ENCODE measurements at places on chromosomes 6 and 20.

DNA sequence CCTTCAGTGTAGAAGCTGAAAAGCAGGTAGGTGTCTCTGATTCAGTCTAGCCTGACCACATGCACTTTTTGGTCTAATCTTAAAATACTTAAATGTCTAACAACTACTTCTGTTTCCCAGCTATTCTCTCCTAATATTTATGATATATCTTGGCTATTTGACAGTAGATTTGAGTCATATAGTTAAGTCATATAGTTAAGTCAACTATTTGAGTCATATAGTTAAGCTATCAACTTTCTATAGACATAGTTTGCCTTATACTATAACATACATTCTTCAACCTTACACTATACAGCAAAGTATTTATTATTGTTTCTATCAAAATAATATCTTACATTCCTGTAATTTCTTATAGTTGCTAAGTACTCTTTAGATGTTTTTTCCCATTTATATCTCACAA is 110.9 kb downstream of the GMDS start:
- no peak for DNase-seq

- no peak for DNase-seq
These were observed 162.4 kb upstream of the MMS22L start for GRCh38 chr6:97445407-97445806.

- no peak for DNase-seq
These were observed 28.0 kb upstream of the AAR2 start for GRCh38 chr20:36208257-36208656.

DNA sequence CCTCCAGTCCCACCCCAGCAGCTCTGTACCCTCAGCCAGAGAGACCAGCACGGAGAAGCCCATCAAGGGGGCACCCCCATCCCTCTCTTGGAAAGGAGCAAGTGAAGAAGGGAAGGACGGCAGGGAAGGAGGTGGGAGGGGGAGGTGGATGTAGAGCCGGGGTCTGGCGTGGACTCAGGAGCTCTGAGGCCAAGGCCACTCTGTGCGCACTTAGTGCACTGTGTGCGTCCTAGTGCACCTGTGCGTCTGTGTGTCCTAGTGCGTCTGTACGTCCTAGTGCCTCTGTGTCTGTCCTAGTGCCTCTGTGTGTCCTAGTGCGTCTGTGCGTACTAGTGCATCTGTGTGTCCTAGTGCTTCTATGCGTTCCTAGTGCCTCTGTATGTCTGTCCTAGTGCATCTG is 54.2 kb downstream of the DSTN start:
- no peak for DNase-seq

GRCh38 chr6:31414771-31415265 is 11.4 kb downstream of the MICA start:
- no peak for DNase-seq

Data from activated CD4-positive, alpha-beta T cell treated with anti-CD3 and anti-CD28 coated beads, Interleukin-2, amount 10 ng/mL, durations not matched to agents 24 days and 14 days (primary cell).